ENCODE measurements at places on chromosomes 1 and 21. TPM values are rescaled to one million over a fixed set of nuclear protein-coding genes. Genes with fewer than 3 reads are reported as not detected.
A peak's percentile ranks its signal among the peaks of the same experiment; 100 is the strongest.

The CYP4A11 gene
- total RNA-seq, result not detected

The LCE1F gene
- not detected for total RNA-seq

The FCN3 gene
- total RNA-seq, result not detected

GRCh38 chr1:27383039-27383605 is at the start of gene CD164L2:
TSS of gene CD164L2 (minus strand) at chr1:27383333. CDS start at chr1:27383239, 94 bp downstream.
- no peak for DNase-seq

DNA sequence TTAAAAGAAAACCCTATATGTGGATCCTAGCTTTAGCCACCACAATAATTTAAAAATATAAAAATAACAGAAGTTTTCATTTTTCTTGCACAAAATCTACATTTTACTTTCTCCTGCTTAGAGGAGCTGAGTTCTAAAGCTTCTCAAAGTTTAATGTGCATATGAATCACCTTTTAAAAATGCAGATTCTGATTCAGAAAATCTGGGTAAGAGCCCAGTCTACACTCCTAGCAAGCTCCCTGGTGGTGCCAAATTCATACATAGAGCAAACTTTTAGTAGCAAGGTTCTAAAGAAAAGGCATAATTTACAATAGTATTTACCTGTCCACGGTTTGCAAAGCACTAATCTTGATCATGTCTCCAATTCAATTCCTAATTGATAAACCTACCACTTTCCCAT is 19.3 kb downstream of the RSBN1 start:
- no peak for DNase-seq

- DNase-seq, result peak; percentile 19
Observed at GRCh38 chr1:16017461-16018303, at the start of gene HSPB7. TSS of gene HSPB7 (minus strand) at chr1:16018043. CDS start at chr1:16017963, 80 bp downstream.

DNA sequence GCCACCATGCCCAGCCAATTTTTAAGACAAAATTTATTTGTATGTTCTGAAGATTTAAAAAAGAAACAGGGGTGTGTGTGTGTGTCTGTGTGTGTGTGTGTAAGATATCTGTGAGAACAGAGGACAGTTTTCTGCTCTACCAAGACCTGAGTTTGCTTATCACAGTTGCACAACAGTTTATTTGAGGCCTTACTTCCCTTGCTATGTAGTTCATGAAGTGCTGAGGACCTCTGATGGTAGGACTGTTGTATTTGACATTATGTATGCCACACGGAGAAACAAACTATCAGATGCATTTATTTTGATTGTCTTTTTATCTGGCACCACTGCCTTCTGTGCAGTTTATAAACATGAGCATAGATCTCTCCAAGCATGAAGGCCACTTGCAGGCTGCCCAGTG is 355.2 kb downstream of the PBX1 start:
- no peak for DNase-seq

- DNase-seq, result no peak
Observed at GRCh38 chr1:156153362-156153761, at the start of gene SEMA4A. TSS of gene SEMA4A (plus strand) at chr1:156153585. CDS start at chr1:156154579, 994 bp downstream.

GRCh38 chr1:84427250-84428188 is 29.2 kb downstream of the DNASE2B start:
- DNase-seq, result no peak

DNA sequence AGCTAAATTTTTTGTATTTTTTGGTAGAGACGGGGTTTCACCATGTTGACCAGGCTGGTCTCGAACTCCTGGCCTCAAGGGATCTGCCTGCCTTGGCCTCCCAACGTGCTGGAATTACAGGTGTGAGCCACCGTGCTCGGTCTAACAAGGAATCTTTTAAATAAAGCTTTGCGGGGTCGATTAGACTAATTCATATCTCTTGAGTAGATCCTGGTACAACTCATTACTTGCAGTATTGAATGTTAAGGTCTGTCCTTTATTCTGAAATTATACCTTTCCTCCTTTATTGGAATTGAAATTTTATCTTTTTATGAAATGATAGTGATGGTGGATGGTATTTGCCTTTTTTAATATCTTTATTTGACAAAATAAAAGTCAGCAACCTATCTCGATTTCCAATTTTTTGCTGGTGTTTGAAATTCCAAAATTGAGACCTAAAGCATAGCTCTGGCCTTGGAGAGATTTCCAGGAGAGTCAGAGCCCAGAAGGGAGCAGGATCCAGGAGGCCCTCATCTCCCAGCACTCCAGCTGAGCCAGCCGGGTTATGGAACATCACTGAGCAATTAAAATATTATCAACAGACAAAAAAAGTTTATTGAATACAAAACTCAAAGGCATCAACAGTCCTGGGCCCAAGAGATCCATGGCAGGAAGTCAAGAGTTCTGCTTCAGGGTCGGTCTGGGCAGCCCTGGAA is 4.7 kb downstream of the S100A2 start:
- DNase-seq, result no peak

Measured in occipital lobe (tissue), 3 donors.